ENCODE measurements at places on chromosomes 7 and 10.

DNA sequence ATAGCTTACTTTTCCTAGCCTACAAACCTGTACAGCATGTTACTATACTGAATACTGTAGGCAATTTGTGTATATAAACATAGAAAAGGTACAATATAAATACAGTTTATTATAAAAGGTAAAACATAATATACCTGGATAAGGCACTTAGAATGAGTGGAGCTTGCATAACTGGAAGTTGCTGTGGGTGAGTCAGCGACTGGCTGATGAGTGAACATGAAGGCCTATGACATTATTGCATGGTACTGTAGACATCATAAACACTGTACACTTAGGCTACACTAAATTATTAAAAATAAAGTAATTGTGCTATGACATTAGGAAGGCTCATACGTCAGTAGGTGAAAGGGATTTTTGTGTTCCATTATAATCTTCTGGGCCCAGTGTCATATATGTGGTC is 228.8 kb downstream of the HDAC9 start:
- DNase-seq: no peak

DNA sequence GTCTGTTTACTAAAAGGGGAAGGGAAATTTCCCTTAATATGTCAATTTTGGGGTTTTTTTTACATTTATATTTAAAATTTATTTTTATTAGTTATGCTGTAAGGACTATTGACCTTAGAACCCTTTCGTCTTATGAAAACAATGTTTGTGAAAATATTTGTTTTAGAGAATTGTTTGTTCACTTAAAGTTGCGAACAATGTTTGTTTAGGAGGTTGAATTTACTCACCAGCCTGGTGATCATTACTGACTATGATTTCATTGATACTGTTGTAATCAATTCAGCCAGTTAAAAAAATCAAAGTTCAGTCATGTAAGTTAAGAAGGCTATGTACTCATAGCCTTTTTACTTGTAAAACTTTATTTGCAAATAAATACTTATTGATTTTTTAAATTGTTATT is 27.4 kb upstream of the TSPAN13 start:
- DNase-seq: no peak

DNA sequence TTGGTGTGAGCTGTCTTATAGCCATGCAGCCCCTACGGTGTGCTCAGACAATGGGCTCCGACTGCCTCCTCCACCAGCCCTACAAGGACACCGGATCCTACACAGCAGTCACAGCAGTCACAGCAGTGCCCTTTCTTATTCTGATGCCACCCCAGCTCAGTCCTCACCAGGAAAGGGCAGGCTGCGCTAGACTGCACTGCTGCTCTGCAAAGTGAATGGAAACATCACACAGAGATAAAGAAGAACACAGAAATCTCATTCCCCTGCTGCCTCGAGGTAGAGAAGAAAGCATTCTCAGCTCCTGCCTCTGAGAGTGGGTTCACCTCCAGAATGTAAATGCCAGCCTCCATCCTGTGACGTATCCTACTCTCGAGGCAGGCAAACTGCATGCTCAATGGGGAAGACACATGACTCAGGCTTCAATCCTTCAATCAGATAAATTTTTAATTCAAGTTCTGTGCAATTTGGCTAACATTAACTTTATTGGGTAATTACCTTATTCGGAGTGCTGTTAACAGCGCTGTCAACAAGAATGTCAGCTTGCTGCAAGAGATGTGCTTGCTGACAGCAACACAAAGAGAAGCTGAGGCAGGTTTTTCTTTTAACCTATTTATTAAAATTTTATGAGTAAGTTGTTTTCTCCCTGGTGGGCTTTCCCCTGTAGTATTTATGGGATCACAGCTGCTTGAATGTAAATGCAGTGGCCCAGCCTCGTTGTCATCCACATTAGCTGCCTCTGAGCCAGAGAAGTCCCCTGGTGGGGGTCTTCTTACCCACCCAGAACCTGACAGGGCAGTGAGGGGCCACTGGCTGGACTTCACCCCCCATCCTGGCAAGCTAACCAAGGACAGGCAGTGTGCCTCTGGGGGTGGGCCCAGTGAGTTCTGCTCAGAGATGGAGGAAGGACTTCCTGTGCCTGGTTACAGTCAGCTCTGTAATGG is 241.3 kb upstream of the KMT2E start:
- DNase-seq: no peak

DNA sequence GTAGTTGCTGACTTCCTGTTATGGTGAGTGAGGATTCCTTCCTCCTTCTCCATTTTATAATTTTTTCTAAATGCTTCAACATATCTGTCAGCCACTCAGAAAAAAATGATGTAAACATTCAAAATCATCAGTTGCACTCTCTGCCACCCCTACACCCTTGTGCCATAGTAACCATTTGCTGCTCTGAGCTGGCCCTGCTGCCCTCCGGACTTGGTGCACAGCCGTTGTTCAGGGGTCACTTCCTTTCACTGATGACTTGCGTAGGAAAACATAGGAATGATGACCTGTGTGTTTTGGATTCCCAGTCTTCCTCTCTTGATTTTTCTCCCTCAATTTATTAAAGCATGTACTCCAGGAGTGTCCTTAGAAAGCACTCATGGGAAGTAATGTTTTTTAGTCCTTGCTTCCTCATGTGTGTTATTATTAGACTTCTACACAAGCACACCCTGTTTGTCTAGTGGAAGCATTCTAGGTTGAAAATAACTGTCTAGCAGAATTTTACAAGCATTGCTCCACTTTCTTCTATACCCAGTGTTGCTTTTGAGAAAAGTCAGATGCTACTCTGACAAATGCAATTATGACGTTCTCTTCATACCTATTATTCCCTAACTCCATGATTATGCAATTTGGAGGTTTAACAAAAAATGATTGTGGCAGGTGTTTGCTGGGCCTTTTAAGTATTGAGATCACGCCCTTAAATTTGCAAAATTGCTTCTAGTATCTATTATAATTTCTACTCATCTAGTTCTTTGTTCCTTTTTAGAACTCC is 62.6 kb upstream of the MTPN start:
- DNase-seq: no peak

GRCh38 chr10:7196284-7196683 is 214.6 kb downstream of the SFMBT2 start:
- no peak for DNase-seq

DNA sequence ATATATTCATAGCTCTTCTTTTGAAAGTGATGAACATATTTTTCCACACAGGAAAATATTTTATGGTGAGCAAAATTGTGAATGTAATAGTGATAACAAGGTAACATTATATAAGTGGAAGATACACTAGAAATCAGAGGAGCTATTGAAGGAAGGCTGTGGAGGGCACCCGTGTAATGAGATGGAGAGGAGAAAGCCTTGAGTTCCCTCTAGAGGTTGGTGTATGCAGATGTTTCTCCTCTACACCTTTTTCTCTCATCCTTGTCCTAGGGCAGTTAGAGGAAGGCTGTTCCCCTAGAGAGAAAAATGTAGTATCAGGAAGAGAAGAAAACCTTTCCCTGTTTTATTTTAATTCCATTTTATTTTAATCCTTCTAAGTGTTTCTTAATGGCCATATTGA is 54.6 kb upstream of the NRG3 start:
- DNase-seq: no peak

DNA sequence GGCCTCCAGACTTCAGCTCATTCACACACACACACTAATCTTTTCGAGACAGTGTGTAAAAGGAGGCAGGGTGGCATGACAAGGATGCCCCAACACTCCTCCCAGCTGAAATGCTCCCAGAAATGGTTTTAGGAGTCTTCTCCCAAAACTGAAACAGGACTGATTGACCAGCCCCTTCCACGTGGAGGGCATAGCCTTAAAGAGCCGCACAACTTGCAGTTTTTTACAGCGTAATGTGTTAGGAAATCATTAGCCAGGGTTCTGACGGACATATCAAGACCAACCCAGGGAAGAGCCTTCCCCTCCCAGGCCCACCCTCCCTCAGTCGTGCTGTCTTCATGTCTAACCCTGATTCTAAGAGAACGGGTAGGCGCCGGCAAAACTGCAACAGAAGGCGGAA is 224.6 kb downstream of the TNS3 start:
- DNase-seq: no peak

DNA sequence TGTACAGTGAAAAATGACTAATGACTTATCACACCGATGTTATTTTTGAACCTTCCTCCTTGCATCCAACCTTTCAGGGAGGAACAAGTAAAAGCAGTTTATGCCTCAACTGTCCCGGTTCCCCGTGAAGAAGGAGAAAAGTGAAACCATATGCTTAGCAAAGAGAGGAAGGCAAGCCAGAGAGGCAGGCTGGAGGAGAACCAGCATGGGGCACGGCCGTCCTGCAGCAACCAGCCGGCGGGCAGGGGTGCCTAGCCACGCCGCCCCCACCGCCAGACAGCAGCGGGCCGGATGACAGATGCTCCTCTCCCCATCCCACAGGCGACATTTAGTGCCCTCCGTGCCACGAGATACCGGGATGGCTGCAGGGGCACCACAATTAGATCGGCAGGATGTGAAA is 421.4 kb upstream of the MGMT start:
- no peak for DNase-seq

DNA sequence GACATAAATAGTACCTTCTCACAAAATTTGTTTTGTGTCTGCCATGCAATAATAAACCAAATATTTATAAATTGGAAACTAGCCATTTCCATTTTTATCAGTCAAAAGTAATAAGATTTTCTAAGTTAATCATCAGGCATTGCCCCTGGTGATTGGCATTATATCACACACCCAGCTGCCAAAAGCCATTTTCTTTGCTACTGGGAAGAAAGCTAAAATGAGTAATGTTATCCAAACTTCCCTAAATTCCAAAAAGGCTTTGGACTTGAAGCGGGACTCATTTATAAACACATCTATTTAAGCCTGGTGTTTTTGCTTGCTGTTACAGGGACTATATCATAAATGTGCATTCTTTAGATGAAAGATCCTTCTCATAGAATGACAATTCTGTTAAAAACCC is 86.0 kb downstream of the AKR1D1 start:
- no peak for DNase-seq

- DNase-seq: no peak
Measured at GRCh38 chr10:11149807-11150141, 132.1 kb downstream of the CELF2 start.

GRCh38 chr7:105298439-105298894 is 90.3 kb downstream of the SRPK2 start:
- no peak for DNase-seq

GRCh38 chr10:110109511-110109910 is 97.9 kb upstream of the MXI1 start:
- no peak for DNase-seq

GRCh38 chr10:25072786-25073185 is 56.4 kb downstream of the THNSL1 start:
- DNase-seq: no peak

GRCh38 chr10:75870039-75870645 is 438.7 kb downstream of the LRMDA start:
- DNase-seq: no peak

GRCh38 chr7:29370531-29371314 is 176.1 kb downstream of the CHN2 start:
- DNase-seq: no peak
